Activated effector memory CD4-positive, alpha-beta T cell treated with anti-CD3 and anti-CD28 coated beads, Interleukin-2, amount 50 U/mL, for 16 hours (primary cell): ENCODE measurements at places on chromosomes 12 and 14.
A peak's percentile ranks its signal among the peaks of the same experiment; 100 is the strongest.

GRCh38 chr12:128644664-128645296 lies 179.0 kb downstream of the SLC15A4 start:
- no peak for DNase-seq

DNA sequence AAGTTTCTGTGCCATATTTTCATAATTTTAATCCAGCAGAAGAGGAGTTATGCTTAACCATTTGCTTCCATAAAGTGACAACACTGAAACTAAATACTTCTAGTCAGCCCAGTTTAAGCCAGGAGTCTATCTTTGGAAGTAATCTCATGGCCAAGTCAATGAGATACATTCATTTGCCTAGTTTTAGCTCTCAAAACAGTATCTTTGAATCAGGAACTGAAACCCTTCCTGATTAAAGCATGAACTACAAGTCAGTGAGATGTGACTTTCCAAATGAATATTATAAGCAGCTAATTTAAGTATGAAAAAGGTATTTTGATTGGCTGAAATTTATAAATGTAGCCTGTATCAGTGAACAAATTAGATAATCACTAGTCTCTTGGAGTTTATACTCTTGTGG lies 491.5 kb downstream of the SLC6A15 start:
- no peak for DNase-seq

DNA sequence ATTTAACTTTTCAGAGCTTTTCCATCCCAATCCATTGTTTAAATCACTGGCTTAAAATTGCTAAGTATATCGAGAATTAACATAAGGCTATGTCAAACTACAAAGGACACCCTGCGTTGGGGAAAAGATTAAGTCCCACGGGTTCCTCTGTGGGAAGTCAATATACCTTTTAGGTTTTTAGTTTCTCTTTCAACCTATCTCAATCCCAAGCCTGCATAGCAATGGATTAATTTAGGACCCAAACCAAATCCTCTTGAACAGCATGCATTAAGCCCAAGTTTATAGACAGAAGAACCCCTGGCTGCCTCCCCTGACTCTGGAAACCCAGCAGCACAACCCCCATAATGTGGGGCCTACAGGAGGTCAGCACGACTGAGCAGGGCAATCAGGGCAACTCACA lies 6.3 kb downstream of the CDCA4 start:
- DNase-seq: no peak

DNA sequence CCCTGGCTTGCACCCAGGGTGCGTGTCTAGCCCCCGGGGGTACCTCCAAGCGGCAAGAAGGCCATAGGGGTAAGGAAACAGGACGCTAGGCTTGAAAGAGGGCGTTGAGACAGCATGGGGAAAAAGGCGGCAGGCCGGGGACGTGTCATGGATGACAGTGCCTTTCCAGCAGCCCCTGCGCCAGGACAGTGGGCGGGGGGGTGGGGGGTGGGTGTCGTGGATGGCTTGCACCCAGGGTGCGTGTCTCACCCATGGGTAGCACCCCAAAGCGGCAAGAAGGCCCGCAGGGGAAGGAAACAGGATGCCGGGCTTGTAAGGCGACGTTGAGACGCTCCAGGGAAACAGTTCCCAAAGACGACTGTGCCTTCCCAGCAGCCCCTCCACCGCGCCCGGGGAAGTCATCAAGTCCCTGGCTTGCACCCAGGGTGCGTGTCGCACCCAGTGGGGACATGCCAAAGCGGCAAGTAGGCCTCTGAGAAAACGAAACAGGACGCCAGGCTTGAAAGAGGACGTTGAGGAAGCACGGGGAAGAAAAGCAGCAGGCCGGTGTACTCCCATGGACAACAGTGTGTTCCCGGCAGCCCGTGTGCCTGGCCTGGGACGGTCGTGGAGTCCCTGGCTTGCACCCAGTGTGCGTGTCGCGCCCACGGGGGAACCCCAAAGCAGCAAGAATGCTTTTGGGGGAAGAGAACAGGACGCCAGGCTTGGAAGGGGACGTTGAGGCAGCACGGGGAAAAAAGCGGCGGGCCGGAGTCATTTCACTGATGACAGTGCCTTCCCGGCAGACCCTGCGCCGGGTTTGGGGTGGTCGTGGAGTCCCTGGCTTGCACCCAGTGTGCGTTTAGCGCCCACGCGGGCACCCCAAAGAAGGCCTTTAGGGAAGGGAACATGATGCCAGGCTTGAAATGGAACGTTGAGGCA lies 163.5 kb upstream of the ALG10B start:
- peak; percentile 53 for DNase-seq

- DNase-seq: no peak
These were observed 29.8 kb downstream of the DNM1L start for GRCh38 chr12:32708926-32709325.

DNA sequence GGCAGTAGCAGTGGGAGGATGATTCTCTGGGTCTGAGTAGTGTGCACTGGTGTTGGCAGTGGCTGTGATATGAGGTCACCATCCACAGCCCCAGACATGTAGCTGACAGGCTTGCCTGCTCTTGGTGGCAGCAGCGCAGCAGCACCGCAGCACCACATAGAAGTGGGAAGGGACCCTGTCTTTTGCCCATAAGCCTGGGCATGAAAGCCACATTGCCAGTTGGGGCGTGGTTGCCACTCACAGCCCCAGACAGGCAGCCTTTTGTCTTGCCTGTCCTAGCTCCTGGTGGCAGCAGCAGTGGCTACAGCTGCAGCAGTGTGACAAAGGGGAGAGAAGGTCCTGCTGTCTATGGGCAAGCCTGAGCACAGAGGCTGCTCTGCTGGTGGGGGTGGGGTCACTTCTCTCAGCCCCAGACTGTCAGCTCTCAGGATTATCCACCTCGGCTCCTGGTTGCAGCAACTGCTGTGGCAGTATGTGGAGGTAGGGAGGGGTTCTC lies 71.5 kb downstream of the BRMS1L start:
- no peak for DNase-seq

DNA sequence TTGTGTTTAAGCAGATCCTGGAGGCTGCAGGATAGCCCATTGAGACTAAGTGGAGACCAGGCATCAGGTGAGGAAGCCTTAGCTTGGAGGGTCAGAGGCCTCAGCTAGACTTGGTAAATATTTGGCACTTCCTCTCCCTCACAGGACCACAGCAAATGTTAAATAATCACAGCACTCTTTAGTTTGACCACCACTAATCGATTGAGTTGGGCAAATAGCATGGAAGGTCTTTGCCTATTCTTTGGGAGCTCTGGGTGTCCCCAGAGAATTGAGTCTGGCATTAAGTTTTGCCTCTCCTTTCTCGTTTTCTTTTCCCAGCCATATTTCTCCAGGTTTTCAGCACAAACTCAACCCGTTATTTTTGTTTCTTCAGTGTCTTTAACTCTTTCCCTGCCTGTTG lies 61.4 kb downstream of the ETV6 start:
- no peak for DNase-seq

- DNase-seq: no peak
These were observed 19.6 kb upstream of the PPFIA2 start for GRCh38 chr12:81778719-81779118.
